ENCODE measurements at places on chromosomes 5 and 9.

GRCh38 chr9:109537288-109537687, 39.2 kb upstream of the PTPN3 start:
- no peak for DNase-seq

DNA sequence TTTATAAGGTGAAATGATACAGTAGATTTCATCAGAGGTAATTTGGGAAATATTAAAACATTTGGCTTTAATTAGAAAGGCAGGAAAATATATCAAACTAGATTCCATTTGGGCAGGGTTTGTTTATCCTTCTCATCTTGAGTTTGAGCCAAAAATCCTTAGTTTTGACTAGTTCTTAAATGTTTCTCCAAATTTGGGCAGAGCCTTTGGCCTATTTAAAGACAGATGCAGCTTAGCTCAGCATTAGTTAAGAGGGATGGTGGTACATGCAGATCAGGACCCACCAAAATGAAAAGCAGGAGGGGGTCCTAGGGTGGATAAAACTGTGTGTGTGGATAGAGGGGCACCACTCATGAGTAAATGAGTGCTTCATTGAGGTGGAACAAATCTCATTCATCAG, 20.3 kb upstream of the ARRDC3 start:
- DNase-seq: no peak

- DNase-seq: no peak
These were observed 102.8 kb downstream of the CDH18 start for GRCh38 chr5:19885040-19885824.

GRCh38 chr5:22710660-22711059, 142.5 kb downstream of the CDH12 start:
- DNase-seq: no peak

DNA sequence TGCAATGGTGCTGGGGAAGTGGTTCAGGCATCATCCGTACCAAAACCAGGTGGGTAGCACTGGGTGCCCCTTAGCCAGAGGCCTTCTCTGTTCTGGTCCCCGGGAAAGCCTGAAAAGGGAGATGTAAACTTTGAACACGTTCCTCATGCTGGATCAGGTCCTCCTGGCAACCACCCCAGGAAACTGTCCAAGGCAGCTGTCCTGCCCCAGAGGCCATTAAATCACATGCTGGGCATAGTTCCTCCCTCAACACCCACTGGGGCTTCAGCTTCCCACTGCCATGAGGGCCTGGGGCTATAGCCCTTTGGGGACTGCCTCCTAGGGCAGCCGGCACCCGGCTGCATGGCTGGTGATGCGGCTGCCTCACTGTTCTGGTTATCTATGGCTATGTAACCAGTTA, 228.9 kb upstream of the MVB12B start:
- no peak for DNase-seq

GRCh38 chr9:27391040-27391895, 94.3 kb upstream of the EQTN start:
- no peak for DNase-seq

GRCh38 chr9:76528056-76528455, 69.1 kb downstream of the GCNT1 start:
- no peak for DNase-seq

DNA sequence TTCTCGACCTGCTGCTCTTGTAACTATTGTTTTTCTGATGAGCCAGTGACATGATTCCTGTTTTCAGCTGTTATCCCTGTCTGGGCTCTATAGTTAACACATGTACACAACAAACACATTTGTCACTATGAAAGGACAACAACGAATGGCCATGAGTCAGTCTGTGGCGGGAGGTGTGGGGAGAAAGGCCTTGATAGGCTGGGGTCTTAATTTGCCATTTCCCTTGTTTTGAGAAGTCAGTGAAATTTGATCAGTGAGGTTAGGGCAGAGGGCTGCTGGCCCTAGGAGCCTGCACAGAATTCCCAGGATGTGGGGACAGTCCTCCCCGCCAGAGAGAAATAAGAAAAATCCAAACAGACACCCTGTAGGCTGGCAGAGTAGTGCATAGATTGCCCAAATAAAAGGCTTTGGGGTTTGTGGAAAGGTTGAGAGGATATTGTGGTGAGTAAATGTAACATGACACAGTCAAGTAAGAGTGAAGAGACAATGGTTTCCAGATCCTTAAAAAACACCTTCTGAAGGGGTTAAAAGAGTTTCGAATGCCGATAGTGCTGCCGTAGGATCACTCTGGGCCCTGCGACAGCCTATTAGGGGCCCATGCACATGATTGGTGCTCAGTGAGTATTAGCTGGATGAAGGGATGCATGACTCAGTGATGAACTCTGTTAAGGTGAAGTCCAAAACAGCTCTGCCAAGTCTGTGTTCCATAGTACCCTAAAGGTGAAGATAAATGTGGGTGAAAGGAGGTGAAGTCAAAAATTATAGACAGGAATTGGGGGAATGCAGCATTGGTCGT, 110.9 kb upstream of the PRRC1 start:
- DNase-seq: no peak

DNA sequence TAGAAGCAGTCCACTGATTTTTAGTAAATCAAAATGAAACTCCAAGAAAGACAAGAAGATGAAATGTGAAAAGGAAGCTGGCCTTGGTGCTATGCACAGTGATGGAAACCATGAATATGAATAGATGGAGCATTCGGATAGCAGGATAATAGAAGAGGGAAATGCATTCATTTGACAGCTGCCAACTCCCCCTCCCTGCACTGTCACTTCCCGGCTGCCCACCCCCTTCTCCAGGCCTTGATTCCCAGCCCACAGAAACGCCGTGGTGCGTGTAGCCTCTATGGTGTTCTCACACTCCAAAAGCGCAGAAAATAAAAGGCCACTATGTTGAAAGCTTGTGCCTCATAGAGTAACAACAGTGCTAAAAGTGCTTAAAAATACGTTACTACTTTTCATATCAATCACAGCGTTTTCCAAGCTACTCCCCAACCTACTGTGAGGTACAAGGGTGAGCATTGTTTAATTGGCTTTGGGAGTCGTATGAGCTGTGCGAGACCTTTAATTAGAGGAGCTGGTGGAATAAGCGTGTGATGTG, 26.1 kb upstream of the IFNK start:
- no peak for DNase-seq

DNA sequence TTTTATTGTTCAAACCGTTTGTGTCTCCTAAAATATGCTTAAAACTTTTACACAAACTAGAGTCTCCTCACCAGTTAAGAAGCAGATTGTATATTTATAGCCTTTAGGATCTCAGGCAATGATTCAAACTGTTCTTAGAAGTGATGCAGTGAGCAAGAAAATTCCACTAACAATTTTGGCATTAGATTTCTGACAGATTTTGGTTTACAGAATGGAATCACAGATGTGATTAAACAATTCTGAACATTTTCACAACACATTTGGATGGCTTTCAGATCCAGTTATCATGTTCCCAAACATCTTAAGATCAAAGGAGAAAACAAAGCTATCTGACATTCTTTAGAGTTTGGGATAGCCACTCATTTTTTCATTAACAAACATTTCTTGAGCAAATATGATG, 181.7 kb upstream of the RIOK2 start:
- DNase-seq: no peak

DNA sequence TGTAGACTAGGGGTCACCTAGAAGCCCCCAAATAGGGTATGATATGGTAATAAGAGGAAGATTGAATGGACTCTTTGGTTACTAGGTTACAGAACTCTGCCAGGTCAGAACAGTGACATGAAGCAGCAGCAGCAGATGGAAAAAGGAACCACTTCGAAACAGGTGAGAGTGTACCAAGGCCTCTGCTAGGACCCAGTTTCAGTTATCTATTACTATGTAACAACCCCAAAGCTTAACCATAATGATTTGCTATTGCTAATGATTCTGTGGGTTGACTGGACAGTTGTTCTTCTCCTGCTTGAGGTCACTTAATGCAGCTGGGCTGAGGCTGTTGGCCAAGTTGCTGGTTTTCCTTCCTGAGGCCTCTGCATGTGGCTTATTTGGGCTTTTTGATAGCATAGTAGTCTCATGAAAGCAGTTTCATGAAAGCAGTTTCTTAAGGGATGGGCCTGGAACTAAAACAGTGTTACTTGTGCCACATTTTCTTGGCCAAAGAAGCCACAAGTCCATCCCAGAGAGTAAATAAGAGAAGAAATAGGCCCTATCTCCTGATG, 17.6 kb downstream of the C9orf43 start:
- DNase-seq: no peak

GRCh38 chr9:132505991-132506655, 76.3 kb upstream of the BARHL1 start:
- no peak for DNase-seq

- DNase-seq: no peak
These were observed 33.6 kb upstream of the LARP1 start for GRCh38 chr5:154721481-154722058.

DNA sequence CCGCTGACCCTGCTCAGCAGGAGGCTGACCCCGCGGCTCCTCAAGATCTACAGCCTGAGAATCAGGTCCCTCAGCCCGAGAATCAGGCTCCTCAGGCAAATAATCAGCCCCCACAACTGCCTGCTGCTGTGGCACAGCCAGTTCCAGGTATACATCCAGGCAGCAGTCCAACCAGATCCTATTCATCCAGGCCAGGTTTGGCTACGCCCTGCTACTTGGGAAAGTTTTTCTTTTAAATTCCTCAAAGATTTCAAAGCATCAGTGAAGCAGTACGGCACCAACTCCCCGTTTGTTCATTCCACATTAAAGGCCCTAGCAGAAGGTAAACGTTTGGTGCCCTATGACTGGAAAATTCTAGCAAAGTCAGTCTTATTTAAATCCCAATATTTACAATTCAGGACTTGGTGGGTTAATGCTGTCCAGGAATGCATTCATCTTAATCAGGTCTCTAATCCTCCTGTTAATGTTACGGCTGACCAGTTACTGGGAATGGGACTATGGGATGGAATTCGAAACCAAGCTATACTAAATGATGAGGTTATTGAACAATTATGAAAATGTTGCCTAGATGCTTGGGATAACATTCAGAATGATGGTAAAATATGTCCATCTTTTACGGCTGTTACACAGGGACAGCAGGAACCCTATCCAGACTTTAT, 102.3 kb downstream of the SYK start:
- no peak for DNase-seq

DNA sequence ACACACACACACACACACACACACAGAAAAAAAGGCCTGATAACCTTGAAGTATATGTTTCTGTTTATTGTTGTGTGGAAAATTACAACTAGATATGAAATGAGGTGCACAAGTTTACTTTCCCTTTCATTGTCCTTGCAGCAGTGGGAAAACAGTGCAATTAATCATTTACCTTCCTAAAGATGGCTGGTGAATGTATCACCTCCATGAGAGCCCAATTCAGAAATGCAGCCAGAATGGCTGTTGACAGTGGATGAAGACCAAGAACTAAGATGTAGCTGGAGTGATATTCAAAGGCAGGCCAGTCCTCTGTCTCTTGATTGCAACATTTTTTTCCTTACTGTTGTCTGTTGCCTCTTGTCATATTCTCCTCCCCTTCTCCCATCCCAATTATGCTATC, 49.6 kb upstream of the EIF4EBP3 start:
- DNase-seq: no peak

GRCh38 chr5:102921341-102922044, 166.4 kb downstream of the PAM start:
- no peak for DNase-seq

DNA sequence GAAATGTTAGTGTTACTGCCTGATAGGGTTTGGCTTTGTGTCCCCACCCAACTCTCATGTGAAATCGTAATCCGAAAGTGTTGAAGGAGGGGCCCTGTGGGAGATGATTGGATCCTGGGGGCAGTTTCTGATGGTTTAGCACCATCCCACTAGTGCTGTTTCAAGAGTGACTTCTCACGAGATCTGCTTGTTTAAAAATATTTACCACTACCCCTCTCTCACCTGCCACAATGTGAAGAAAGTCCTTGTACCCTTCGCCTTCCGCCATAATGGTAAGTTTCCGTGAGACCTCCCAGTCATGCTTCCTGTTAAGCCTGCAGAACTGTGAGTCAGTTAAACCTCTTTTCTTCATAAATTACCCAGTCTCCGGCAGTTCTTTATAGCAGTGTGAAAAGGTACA, 2.6 kb upstream of the RFX3 start:
- DNase-seq: no peak

GRCh38 chr5:90287036-90287435, 122.5 kb downstream of the CETN3 start:
- DNase-seq: no peak

DNA sequence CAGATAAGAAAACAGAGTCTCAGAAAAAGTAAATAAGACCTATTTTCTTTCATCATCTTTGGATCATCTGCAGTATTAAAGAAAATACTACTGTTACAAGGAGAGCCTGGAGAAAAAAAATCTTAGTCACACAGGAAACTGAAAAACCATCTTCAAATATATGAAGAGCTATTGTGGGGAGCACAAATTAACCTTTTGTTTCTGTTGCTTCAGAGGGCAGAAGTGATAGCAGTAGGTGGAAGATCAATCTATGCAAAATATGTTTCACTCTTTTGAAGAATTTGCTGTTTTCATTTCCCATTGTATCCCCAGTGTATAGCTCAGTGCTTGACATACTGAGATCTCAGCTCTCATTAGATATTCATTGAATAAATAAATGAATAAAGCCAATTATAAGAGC, 13.1 kb upstream of the CEMIP2 start:
- no peak for DNase-seq

- no peak for DNase-seq
These were observed 5.0 kb downstream of the TNIP1 start for GRCh38 chr5:151075698-151076331.

GRCh38 chr5:141945511-141946051, 12.4 kb downstream of the PCDH12 start:
- DNase-seq: no peak

GRCh38 chr5:9596171-9596780, 33.9 kb downstream of the TAS2R1 start:
- DNase-seq: no peak

GRCh38 chr5:83518319-83519061, 46.9 kb downstream of the VCAN start:
- DNase-seq: no peak

GRCh38 chr5:98363157-98363556, 410.3 kb upstream of the RGMB start:
- no peak for DNase-seq

DNA sequence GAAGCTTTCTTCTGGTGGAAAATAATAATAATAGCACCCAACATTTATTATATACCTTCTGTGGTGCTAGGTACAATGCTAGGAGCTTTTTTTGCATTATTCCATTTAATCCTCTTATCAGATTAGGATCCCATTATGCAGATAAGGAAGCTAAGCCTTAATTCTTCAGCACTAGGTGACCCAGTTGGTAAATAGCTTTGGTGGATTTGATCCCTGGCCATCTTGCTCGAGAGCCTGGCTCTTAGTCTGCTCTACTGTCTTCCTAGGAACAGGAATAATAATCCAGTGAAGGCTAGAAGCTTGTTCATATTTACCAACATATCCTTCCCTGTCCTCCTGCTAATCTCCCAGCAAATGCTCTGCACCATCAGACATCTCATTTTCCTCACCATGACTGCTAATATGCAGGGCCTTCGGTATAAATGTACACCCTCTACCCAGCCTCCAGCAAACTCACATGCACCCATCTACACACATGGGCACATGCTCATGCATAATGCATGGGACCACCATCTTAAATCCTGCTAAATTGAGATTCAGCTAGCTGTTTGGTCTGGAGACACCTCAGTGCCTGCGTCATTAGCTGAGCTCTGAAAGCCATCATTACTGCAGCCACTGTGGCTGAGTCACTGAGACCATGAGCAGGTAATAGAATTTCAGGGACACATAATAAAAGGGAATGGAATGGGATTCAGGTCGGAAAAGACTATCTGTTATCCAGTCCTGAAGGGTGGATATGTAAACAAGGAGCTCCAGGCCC, 87.5 kb downstream of the TRIM32 start:
- no peak for DNase-seq

Data from NCI-H187 (cell line).